ENCODE measurements at places on chromosomes 7 and 10. TPM values are rescaled to one million over a fixed set of nuclear protein-coding genes. Genes with fewer than 3 reads are reported as not detected.

DNA sequence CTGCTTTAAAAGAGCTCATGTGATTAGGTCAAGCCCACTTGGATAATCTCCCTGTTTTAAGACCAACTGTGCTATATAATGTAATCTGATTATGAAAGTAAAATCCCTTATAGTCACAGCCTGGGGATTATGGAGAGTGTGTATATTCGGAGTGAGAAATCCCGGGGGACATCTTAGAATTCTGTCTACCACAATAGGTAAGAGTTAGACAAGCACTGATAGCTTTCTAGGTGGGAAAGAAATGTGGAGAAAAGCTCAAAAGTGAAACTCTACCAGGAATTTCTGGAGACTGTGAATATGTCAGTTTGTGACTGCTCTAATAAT is 2.9 kb upstream of the VCL start:
- H3K4me1 ChIP-seq: peaks cover 46% of the 10 kb centered on the region
- no peak overlapping the region for H3K27ac ChIP-seq
- H3K27me3 ChIP-seq: no peaks in the 10 kb centered on the region
- no peak overlapping the region for H3K4me3 ChIP-seq
- H3K36me3 ChIP-seq: peaks cover 4% of the 10 kb centered on the region

GRCh38 chr10:69835233-69835632 is 33.5 kb downstream of the COL13A1 start:
- H3K4me3 ChIP-seq: no peak overlapping the region
- H3K27ac ChIP-seq: no peak overlapping the region
- H3K4me1 ChIP-seq: no peaks in the 10 kb centered on the region
- H3K27me3 ChIP-seq: peaks cover 27% of the 10 kb centered on the region

- no peak overlapping the region for H3K4me3 ChIP-seq
- no peaks in the 10 kb centered on the region for H3K27me3 ChIP-seq
- H3K27ac ChIP-seq: no peak overlapping the region
Measured at GRCh38 chr10:132798403-132798802, 12.5 kb upstream of the NKX6-2 start.

GRCh38 chr10:130929422-130930325 is 381.8 kb downstream of the TCERG1L start:
- DNase-seq: no peak
- no peaks in the 10 kb centered on the region for H3K4me1 ChIP-seq

DNA sequence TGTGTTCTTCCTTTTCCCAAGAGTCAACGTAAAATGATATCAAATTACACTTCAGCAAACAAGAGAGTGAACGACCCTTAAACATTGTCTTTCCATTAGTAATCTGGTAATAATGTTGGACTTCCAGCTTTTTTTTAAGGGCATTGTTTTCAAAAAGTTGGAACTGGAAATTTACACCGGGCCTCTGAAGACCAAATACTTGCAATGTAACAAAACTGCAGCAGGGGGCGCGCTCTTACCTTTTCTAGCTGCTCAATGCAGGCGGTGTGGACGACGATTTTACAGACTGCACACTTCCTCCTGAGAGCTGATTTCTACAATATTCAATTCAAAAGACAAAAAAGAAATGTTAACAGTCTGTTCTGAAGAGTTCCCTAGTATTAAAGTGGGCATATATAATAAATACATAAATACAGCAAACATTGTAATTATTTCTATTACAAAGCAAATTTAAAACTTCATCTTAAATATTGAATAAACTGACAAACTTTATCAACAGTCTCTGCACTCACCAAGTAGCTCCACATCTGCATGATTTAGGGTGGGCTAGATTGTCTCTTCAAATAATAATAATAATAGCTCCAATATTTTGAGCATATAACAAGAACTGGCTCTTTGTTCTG is 190.4 kb downstream of the DGKI start:
- no peaks in the 10 kb centered on the region for H3K4me1 ChIP-seq
- no peak overlapping the region for H3K27ac ChIP-seq
- peaks cover 4% of the 10 kb centered on the region for H3K27me3 ChIP-seq

- no peaks in the 10 kb centered on the region for H3K4me1 ChIP-seq
- peaks cover 19% of the 10 kb centered on the region for H3K27me3 ChIP-seq
- DNase-seq: no peak
- H3K36me3 ChIP-seq: no peaks in the 10 kb centered on the region
- H3K4me3 ChIP-seq: no peak overlapping the region
- H3K27ac ChIP-seq: no peak overlapping the region
Measured at GRCh38 chr7:112502700-112503099, 21.9 kb downstream of the LSMEM1 start.

DNA sequence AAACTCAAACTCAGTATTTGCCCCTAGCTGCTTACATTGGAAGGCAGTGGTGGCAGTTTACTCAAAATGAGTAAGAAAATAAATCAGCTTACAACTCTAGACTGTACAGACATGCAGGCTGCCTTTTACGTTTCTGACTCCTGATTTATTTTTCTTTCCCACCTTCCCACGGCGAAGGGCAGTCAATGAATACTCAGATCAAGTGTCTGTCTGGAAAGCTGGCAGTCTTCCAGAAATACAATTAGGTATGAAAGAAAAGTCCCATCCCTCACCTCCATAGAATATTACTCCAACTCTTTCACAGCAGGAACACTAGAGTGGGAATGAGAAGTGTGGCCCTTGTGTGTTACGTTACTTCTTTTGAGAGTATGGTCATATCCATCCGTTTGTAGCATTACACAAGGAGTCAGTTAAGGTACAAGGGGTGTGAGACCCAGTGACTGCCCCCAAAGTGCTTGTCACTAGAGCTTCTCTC is 1.3 kb upstream of the PAPSS2 start:
- peaks cover 8% of the 10 kb centered on the region for H3K4me1 ChIP-seq
- DNase-seq: no peak
- H3K4me3 ChIP-seq: no peak overlapping the region

DNA sequence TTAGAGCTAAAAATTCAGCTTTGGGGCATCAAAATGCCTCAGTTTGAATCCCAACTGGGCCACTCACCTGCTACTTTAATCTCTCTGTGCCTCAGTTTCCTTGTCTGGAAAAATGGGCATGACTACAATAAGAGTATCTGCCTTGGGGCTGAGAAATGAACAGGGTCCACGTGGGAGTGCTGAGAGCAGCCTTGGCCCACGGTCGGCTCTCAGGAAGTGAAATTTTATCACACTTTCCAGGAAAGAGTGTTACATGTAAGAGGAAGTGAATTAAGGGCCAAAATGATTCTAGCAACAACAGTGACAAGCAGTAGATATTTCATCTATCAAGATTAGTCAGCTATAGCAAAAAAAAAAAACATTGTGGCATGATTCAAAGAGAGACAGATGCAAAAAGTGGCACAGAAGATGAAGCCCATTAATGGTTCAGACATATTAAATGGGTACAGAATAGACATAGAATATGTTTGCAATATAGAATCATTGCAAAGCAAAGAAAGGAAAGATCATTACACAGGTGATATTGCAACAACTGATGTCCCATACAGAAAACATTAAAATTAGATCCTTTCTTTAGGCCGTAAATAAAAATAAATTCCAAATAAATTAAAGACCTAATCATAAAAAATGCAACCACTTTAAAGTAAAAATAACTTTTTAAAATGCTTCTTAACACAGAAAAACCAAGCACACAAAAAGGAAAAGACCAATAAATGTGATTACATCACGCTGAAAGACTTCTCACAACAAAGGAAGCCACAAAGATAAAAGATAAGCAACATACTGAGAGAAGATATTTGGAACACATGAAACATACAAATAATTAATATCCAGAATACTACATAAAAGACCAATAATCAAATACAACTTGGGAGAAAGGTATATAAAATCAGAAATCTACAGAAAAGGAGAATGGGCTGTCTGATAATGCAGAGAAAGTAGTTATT is 4.3 kb downstream of the TMEM273 start:
- H3K4me1 ChIP-seq: peaks cover 84% of the 10 kb centered on the region
- peak overlapping the region; percentile 70 for H3K4me3 ChIP-seq
- peak overlapping the region; percentile 87 for H3K27ac ChIP-seq
- H3K36me3 ChIP-seq: peaks cover 67% of the 10 kb centered on the region
- no peaks in the 10 kb centered on the region for H3K27me3 ChIP-seq

- peaks cover 3% of the 10 kb centered on the region for H3K4me1 ChIP-seq
- H3K27me3 ChIP-seq: no peaks in the 10 kb centered on the region
- no peak overlapping the region for H3K4me3 ChIP-seq
- peaks cover 4% of the 10 kb centered on the region for H3K36me3 ChIP-seq
Measured at GRCh38 chr7:107694386-107694785, 33.8 kb downstream of the SLC26A4 start.

DNA sequence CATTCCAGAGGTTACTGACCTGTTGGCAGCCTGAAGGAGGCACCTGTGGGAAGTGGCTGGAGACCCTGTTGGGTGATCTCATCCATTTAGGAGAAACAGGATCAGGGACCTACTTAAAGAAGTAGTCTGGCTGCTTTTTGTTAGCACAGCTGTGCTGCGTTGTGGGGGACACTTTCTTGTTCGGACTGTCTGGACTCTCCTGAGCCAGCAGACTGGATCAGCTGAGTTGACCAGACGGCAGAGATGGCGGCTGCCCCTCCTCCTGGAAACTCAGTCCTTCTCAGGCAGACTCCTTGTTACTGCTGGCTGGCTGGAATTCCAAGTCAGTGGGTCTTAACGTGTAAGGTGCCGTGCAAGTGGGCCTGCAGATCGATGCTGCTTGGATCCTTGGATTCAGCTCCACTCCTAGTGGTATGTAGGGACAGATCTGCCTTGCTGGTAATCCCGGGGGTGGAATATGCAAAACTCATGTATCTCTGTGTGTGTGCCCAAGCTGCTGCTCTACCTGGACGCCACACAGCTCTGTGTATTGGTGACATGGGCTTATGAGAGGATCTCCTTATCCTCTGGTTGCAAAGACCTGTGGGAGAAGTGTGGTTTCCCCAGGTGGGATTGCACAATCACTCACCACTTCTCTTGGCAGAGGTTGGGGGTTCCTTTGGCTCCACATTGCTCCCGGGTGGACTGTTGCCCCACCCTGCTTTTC is 87.3 kb downstream of the CCSER2 start:
- peaks cover 93% of the 10 kb centered on the region for H3K36me3 ChIP-seq
- no peak overlapping the region for H3K4me3 ChIP-seq
- no peak overlapping the region for H3K27ac ChIP-seq
- no peaks in the 10 kb centered on the region for H3K27me3 ChIP-seq

GRCh38 chr7:156889089-156889488 is 3.9 kb downstream of the LMBR1 start:
- peaks cover 15% of the 10 kb centered on the region for H3K4me1 ChIP-seq
- no peaks in the 10 kb centered on the region for H3K27me3 ChIP-seq
- H3K4me3 ChIP-seq: no peak overlapping the region
- no peak for DNase-seq
- peaks cover 30% of the 10 kb centered on the region for H3K36me3 ChIP-seq

DNA sequence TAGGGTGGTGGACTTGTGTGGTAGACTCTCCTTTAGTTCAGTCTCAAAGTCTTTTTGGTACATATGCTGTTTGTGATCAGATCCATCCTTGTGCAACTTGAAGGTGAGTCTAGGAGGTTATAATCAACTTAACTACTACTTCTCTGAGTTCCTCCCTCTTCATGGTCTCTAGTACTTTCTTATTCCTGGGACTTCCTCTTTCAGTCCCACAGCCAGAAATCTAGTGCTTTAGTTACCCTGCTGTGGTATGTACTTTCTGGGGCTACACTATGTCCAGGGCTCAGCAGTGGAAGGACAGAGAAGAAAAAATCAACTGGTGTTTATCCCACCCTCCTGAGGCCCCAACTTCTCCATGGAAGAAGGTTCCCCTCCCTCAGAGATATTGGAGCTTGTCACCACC is 19.4 kb upstream of the ATAD1 start:
- no peak overlapping the region for H3K27ac ChIP-seq
- H3K36me3 ChIP-seq: no peaks in the 10 kb centered on the region
- H3K4me3 ChIP-seq: no peak overlapping the region
- DNase-seq: no peak

DNA sequence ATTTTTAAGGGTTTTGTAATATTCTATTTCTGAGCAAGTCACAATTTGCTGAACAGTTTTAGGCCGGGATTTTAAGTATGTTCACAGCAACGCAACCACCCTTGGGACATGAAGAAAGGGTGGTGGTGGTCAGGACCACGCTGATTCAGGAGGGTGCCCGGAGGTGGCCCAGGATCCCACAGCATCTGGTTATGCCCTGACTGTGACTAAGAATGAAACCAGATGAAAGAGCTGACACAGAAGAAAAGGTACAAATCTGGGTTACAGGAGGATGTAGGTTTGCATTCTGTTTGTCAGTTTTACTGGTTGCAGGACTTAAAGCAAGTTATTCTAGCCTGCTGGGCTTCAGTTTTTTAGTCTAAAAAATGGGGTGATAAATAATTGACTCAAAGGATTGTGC is 279.7 kb downstream of the CCSER2 start:
- peaks cover 5% of the 10 kb centered on the region for H3K27me3 ChIP-seq
- H3K4me3 ChIP-seq: no peak overlapping the region
- H3K36me3 ChIP-seq: no peaks in the 10 kb centered on the region
- no peak overlapping the region for H3K27ac ChIP-seq
- DNase-seq: no peak

- H3K36me3 ChIP-seq: no peaks in the 10 kb centered on the region
- peaks cover 4% of the 10 kb centered on the region for H3K27me3 ChIP-seq
- no peak overlapping the region for H3K27ac ChIP-seq
- H3K4me3 ChIP-seq: no peak overlapping the region
Measured at GRCh38 chr10:11446133-11446532, 165.3 kb downstream of the USP6NL start.

Gene SPDYE9
- total RNA-seq: not detected

Gene KLF14
- not detected for total RNA-seq

Gene EPDR1
- total RNA-seq: 0.62 TPM

Gene ZNF679
- not detected for total RNA-seq

Gene FAM180A
- total RNA-seq: not detected

Gene KIAA1549
- total RNA-seq: 1.3 TPM

Gene MYO1G
- 442 TPM for total RNA-seq

Gene CDC14C
- total RNA-seq: not detected

Gene LIPJ
- not detected for total RNA-seq

Measured in activated T-helper 2 cell treated with anti-CD3 and anti-CD28 coated beads, Interferon-gamma antibody, Interleukin-2, Interleukin-4, amounts not matched to agents 10 μg/mL and 5 μg/mL and 100 μg/mL, durations not matched to agents 14 hours and 24 hours and 36 hours (primary cell).